ENCODE measurements at places on chromosomes 12 and 14.

DNA sequence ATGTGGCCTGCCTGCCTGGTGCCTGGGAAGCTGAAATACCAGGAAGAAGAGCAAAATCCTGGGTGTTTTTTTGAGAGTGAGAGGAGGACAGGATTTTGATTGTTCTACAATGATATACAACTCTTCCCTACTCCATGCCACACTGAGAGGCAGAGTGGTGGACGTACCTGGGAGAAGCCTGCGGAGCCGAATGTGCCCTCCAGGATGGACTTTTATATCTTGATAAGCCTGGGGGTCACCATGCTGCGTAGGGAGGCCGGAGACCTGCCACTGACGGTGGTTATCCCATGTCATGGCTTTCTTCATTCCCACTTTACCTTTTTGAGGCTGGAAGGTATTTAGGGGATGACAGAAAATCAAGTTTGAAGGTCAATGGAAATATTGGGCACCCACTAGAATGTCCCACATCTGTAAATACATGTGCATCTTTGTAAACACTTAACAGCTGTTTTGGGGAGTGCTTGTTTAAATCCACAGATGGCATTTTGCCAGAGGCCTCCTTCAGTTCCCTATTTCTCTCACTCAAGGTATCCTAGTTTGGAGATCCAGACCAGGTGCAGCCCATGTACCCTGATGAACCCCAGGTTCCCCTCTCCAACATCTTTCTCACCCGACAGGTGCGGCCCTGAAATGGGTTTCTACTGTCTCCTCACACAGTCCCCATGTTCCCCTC lies 1.1 kb upstream of the GLT1D1 start:
- DNase-seq = no peak

GRCh38 chr12:64064706-64065105 lies 157.4 kb downstream of the KICS2 start:
- no peak for DNase-seq

GRCh38 chr14:31827325-31827724 lies 249.8 kb upstream of the ARHGAP5 start:
- DNase-seq = no peak

- no peak for DNase-seq
These were observed 174.6 kb upstream of the SFSWAP start for GRCh38 chr12:131536337-131536736.

DNA sequence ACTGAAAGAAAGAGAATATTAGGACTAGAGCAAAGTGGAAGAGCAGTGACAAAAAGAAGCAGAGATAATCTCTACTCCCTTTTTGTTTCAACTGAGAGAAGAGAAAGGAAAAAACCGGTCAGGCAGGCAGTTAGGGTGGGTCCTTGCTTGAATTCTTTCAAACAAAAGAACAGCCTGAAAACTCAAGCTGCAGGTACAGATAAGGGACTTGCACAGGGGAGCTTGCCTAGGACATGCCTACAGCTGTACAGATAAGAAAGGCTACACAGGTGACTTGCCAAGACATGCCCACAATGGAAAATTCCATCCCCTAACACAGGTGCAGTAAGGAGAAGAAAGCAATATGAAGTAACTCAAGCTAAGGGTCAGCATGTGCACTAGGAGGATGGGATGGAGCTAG lies 532.2 kb upstream of the MIS18BP1 start:
- no peak for DNase-seq

- DNase-seq = no peak
These were observed 41.9 kb upstream of the PLEKHG6 start for GRCh38 chr12:6268484-6269157.

- peak; percentile 34 for DNase-seq
These were observed 417 bp downstream of the GLS2 start for GRCh38 chr12:56487448-56488040.
